ENCODE measurements at places on chromosomes 5 and 9.

GRCh38 chr5:155729684-155730059 is 597.3 kb upstream of the SGCD start:
- DNase-seq: no peak

GRCh38 chr5:116421080-116421629 is 153.5 kb downstream of the SEMA6A start:
- no peak for DNase-seq

- DNase-seq: no peak
Observed at GRCh38 chr5:130034566-130035210, 130.4 kb downstream of the CHSY3 start.

- no peak for DNase-seq
Observed at GRCh38 chr5:68405784-68406743, 190.5 kb downstream of the PIK3R1 start.

GRCh38 chr5:2087980-2088379 is 205.3 kb upstream of the IRX4 start:
- DNase-seq: no peak

- DNase-seq: no peak
Observed at GRCh38 chr9:119181561-119181960, 187.7 kb downstream of the BRINP1 start.

DNA sequence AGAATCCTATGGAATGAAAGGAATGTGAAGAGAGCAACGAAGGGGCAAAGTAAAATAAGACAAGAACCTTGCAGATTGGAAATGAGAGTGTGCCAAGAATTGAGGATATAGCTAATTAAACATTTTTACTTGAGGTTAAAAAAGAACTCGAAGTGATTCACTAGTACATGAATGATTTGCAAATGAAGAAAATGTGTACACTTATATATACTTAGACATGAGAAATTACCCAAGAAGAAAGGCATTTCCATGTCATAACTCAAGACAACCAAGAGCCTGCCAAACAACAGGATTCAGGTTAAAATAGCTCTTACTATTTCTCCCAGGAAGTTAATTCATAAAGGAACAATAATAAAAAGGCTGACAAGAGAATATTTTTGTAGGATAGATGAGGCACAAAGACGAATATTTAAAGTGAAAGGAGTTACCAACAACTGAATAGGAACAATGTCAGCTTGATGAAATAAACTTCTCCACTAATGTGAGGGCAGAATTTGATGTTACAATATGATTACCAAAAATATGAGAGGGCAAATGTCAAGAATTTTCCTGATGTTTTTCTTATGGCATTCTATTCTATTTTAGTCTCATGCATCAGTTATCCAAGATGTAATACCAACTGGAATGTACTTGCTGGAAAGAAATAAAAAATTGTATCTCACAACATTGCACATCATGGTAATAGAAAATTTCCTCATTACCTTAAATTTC is 18.9 kb upstream of the NPR3 start:
- DNase-seq: no peak

GRCh38 chr9:135379540-135380267 is 99.9 kb upstream of the PPP1R26 start:
- DNase-seq: no peak

GRCh38 chr5:105506692-105507277 is 1944.2 kb upstream of the NUDT12 start:
- no peak for DNase-seq

DNA sequence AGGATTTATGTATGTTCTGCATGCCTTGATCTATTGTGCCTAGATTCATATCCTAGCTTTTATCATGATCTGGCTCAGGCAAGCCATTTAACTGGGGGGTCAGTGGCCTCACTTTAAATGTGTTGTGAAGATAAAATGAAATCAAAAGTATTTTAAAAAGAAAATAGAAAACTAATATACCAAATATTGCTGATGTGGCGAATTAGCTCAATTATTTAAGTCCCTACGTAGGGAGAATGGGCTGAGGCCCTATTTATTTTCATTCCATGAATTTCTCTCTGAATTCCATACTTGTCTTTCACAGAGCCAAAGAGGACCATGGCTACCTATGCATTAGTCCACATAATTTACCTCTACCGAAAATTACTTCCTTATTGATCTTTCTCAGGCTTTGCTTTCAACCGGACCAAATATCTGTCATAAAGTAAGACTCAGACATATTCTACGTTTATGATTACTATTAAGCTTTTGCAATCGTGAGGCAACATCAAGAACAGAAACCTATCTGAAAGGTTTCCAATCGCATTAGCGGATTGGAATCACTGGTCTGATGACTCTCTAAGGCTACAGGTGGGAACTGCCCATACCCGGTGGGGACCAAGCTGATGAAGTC is 1.7 kb downstream of the MBLAC2 start:
- no peak for DNase-seq

DNA sequence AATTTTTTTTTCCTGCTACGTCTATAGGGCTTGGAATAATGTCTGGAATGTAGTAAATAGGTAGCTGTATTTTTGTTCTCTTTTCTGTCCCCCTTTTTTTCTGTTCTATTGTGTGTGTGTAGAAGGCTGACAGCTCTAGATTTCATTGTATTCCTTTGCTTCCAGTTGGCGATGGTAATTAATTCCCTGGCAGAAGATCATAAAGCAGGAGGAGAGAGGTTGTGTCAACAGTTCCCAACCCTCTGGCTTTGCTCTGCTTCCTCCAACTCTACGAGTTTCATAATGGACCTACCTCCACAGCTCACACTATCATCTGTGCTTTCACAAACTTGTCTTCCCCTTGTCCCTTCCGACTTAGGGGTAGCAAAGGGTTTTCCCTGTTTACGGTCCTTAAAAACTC is 117.9 kb upstream of the CDH18 start:
- DNase-seq: no peak

DNA sequence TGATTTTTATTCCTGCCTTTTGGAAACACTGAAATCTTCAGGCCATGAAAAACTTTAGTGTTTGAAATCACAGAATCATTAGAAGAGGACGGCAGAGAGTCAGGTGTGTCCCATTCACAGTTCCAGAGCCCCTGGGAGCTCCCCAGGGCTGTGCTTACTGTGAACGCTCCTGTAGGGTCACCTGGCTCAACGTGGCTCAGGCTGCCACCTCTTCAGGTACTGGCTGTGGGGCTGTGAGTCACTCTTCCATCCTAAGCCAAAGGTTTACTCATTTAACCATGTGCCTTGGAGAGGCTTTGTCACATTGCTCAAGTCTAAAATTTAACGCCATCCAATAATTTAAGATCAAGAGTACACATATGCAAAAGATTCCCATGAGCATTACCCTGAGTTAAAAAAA is 50.2 kb upstream of the FSTL4 start:
- DNase-seq: no peak

Measured in stimulated activated CD8-positive, alpha-beta memory T cell treated with anti-CD3 and anti-CD28 coated beads, Interleukin-4, amount 100 ng/mL, for 24 hours (primary cell).